ENCODE measurements at places on chromosomes 7 and 10.
A peak's percentile ranks its signal among the peaks of the same experiment; 100 is the strongest.

DNA sequence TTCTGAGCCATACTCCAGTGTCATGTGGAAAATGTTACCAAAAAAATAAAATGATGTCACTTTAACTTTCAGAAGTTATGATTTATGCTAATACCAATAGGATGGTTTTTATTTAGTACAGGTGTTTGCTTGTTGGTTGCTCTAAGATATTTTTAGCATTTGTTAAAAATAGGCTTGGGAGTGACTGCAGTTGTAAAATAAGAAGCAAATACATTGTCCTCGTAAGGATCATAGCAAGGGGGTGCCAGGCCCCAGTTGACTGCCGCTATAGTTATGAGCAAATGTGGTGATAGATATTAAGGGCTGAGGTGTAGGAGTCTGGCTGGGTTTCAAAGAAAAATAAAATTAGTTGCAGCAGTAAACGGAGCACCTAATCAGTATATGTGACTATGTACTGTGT, 354.4 kb upstream of the BMPER start:
- no peak for DNase-seq

DNA sequence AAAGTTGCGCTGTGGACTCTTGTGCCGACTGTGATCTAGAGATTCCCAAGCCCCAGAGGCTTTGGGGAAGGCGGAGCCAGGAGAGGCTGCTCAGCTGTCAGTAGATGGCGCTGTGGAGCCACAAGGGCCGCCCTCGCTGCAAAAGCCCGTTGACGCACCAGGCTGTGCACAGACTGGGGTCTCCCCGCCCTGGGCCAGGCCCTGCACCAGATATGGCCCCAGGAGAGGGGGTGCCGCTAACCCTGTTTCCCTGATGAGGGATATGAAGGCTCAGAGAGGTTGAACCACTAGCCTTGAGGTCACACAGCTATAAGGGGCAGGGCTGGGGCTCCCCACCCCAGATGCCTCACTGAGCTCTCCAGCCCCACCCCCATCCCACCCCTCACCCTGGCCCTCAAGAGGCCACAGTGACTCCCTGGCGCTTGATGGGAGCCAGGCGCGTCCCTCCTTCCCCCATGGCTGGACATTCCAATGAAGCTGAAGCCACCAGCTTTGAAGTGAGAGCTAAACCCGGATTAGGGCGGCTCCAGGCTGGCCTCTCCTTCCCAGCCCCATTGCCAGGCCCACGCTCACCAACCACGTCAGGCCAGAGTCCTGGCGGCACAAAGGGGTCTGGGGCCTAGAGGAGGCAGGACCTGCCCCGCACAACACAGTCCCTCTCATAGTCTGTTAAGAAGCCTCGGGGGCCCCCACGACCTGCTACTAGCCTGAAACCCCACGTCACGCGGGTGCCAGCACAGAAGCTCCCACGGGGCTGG, 26.4 kb downstream of the MYL10 start:
- peak; percentile 44 for DNase-seq

- DNase-seq: no peak
Observed at GRCh38 chr10:14611968-14612693, 162.6 kb downstream of the FAM107B start.

- no peak for DNase-seq
Observed at GRCh38 chr7:69426705-69427104, 171.6 kb upstream of the AUTS2 start.

GRCh38 chr10:91901784-91902677, 7.3 kb downstream of the FGFBP3 start:
- no peak for DNase-seq

- peak; percentile 20 for DNase-seq
Observed at GRCh38 chr7:143250822-143251221, 12.4 kb upstream of the GSTK1 start.

- DNase-seq: no peak
Observed at GRCh38 chr7:55185321-55185802, 166.5 kb downstream of the EGFR start.

DNA sequence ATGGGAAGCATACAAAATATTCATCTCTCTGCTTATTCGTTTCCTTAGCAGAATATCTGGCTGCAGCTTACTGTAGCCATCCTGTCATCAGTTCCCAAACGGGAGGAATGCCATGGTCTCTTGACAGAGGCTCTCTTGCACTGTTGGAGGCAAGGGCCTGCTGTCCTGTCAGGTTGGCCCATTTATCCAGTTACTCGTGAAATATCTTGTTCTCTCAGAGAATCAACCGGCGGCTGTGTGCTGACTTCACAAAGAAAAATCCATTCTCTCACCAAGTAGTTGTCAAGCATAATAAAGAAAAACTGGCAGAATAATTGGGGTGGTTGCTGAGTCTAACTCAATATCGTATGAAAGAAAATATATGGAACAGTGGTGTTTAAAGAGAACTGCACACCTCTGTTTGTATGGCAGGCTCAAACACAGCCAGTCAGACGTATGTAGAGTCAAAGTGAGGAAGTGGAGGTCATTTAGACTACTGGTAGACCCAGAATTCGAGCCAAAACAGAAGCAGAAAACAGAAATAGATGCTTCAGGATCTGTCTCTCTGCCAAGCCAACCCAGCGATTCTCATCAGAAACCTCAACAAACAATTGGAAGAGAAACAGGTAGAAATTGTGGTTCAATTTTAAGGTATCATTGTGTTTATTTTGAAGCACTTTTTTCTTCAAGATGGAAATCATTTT, 349.2 kb upstream of the PRKCQ start:
- no peak for DNase-seq

DNA sequence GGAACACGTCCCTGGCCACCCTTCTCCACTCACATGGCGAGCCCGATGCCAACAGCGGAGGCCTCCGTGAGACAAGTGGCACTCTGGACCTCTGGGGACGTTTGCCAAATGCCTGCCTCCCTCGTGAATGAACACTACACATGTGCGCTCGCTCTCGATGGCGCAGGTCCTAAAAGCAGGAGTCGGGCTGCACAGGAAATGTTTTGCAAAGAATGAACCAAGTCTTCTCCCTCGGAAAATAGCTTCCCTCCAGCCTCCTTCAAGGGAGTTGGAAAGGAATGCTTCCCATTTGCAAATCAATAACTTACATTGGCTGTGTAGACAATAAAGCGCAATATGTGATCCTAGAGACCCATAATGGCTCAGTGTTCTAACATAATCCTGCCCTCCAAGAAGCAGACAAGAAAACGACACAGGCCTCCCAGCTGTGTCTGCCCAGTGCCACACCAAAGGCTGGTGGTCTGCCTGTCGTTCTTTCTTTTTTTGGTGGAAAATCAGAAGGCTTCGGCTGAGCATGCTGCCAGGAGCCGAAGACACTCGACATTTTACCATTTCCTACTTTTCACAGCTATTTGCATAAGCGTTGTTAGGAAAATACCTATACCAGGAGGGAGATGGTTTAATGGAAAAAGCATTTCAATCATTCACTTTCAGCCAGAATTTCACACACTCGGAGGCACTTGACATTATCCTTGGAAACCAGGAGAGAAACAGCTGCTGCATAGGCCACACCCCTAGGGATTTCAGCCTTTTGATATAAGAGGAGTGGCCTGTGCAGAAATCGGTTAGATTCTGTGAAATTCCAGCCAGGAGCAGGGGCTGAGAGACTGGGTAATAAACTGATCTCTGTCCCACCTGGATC, 38.4 kb downstream of the ATXN7L1 start:
- no peak for DNase-seq

DNA sequence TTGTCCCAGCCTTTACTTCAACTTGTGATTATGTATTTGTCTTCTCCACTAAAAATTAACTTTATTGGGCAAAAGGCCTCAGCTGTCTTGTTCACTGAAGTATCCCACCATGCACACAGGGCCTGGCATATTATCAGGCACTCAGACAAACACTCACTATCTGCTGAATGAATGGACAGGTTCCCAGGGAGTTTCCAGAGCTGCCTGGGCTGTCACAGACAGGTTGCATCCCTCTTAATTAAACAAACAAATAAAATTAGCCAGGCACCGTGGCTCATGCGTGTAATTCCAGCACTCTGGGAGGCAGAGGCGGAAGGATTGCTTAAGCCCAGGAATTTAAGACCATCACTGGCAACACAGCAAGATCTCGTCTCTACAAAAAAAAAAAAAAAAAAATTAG, 1.5 kb upstream of the TSPAN14 start:
- no peak for DNase-seq

DNA sequence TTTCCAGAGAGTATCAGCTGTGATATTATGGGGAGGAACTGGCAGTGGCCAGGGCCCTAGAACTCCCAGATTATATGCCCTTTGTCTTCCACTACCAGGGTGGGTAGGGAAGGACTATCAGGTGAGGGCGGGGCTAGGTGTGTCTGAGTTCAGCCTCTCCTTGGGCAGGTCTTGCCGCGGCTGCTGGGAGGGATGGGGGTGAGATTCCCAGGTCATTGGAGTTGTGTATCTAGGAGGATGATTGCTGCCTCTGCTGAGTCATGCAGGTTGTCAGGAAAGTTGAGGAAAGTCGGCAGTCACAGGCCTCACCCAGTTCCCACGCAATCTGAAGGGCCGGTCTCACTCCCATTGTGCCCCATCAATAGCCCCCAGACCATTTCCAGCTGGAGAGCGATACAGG, 185.2 kb downstream of the DKK1 start:
- no peak for DNase-seq

DNA sequence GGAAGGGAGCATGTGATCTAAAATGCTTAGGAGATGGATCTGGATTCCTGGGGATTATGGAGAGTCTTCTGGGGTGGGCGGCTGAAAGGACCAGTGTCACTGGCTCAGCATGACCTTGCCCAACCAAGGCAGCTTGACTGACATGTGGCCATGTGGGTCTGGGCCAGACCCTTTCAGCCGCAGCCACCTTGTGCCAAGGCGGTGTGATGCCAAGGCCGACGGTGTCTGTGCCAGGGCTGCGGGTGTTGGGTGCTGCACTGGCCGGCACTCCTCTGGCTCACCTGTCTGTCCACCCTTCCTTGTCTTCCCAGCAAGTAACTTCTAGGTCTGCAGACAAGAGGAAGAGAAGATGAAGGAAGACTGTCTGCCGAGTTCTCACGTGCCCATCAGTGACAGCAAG, 8.8 kb downstream of the DEPP1 start:
- no peak for DNase-seq

GRCh38 chr7:127337581-127337980, 54.9 kb downstream of the ZNF800 start:
- DNase-seq: no peak

DNA sequence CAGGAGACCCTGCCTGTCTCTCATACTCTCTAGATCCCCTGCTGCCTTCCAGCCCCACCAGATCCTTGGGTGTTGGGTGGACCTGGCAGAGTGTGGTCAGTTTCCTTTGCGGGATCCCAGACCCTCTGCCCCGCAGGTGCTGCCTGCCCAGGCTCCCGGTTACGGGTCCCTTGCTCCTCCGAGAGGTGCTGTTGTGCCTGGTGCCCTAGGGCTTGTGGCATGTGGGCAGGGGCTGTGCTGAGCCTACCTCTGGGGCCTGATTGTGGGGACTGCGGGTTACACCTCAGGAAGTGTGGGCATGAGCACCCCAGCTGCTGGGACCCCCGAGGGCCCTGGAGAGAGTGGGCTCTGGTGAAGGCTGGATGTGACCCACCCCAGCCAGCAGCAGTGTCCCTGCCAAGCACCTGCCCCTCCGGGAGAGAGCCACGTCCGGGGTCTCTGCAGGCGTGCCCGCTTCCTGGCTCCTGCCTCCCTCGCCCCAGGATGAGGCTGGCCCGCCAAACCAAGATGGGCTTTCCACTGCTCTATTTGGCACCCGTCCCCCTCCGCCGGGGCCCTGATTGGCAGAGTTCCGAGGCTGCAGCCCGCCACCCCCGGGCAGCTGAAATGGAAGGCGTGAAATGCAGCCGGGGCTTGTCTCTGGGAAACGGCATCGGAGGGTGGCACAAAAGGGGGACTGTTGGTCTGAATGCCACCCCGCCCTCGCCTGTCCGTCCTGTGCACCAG, 17.0 kb downstream of the CLIP2 start:
- no peak for DNase-seq

DNA sequence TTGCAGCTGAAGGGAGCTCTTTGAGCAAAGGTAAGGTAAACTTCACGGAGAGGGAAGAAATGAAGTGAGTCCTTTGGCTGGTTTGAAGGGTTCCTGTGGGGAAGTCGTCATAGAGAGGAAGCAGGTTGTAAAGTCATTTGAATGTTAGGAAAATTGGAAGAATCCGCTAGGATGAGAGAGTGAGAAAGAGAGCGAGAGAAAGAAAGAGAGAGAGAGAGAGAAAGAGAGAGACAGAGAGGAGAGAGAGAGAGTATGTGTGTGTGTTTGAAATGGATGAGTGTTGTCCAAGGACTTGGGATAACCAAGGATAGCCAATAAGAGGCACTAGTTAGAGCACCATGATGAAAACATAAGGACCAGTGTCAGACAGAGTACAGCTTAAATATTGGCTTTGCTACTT, 43.1 kb downstream of the FEZF1 start:
- no peak for DNase-seq

DNA sequence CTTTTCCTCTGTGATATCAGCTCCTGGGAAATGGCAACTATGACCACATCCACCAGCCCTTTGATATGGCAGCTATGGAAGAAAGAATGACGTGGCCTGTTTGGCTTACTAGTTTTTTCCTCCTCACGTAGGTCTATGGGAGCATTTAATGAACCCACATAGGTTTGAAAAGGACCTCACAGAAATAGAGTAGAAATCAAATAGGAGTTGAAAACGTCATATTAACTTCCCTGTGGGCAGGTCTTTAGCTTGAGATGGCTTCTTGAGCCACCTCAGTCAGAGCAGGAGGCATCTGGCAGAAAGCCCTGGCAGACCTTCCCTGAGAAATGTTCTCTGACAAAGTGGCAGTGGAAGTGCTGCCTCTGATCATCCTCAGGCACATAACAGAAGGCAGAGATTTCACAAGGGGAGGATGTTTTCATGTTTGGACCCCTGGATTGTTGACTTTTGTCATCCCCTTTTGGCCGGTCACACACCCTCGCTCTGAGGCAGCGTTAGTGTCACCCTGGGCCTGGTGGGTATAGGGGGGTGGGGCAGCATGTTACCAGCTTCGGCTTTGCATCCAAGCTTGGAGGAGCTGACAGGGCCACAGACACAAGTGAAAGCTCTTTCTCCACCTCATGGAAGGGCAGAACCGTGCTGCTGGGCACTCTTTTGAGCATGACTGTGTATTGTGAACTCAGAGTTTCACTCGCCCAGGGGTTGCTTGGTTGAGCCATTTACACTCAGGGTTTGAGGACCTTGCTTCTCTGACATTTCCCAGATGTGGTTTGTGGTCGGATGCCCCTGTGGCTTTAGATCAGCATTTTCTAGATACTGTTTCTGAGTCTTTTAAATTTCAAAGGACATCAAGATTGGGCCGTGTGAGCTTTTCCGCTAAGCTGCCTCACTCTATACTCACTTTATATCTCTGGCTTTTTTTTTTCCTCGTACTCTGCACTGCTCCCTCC, 184.2 kb downstream of the STK31 start:
- peak; percentile 14 for DNase-seq

GRCh38 chr10:106957823-106958588, 206.5 kb downstream of the SORCS1 start:
- DNase-seq: no peak

- DNase-seq: no peak
Observed at GRCh38 chr10:62048919-62049623, 147.6 kb downstream of the ARID5B start.

GRCh38 chr7:22202141-22202540, 154.8 kb downstream of the RAPGEF5 start:
- DNase-seq: no peak

All from thymus (tissue), 14 donors.